Glomerular endothelial cell (primary cell): ENCODE measurements at places on chromosomes 16 and 17. TPM values are rescaled to one million over a fixed set of nuclear protein-coding genes. Genes with fewer than 3 reads are reported as not detected.

SLC12A4 gene
- 44.6 and 99.8 TPM in 2 replicates for total RNA-seq

TK1 gene
- total RNA-seq: 23.3 and 51.8 TPM in 2 replicates

NEUROD2 gene
- total RNA-seq: not detected in 2 replicates

DHRS7C gene
- total RNA-seq: not detected in 2 replicates

ARHGDIG gene
- total RNA-seq: 0.64 and 4.0 TPM in 2 replicates

SPN gene
- total RNA-seq: not detected in 2 replicates

CCDC200 gene
- total RNA-seq: 1.5 TPM in 1 of 2 replicates, not detected in the other

ZNF286A gene
- 24.8 and 43.6 TPM in 2 replicates for total RNA-seq

EVI2A gene
- 0.53 and 1.2 TPM in 2 replicates for total RNA-seq

CRYBA1 gene
- not detected in 2 replicates for total RNA-seq

PPY gene
- total RNA-seq: not detected in 2 replicates

IGF2BP1 gene
- total RNA-seq: 15.6 and 21.9 TPM in 2 replicates

TBC1D3I gene
- total RNA-seq: 1.5 and 1.6 TPM in 2 replicates

TMEM208 gene
- total RNA-seq: 29.0 and 36.8 TPM in 2 replicates

CLEC16A gene
- total RNA-seq: 21.0 and 32.4 TPM in 2 replicates

CMTM1 gene
- 1.7 and 2.9 TPM in 2 replicates for total RNA-seq

CES5A gene
- total RNA-seq: not detected in 2 replicates

FOXL1 gene
- total RNA-seq: 3.3 and 10.3 TPM in 2 replicates

HSD3B7 gene
- total RNA-seq: 7.8 and 12.7 TPM in 2 replicates

SOX8 gene
- total RNA-seq: 0.06 and 0.19 TPM in 2 replicates

KRT20 gene
- total RNA-seq: not detected in 2 replicates

SRL gene
- 0.06 and 0.10 TPM in 2 replicates for total RNA-seq

FNDC8 gene
- total RNA-seq: not detected in 2 replicates

ATP2C2 gene
- total RNA-seq: 0.10 TPM in 1 of 2 replicates, not detected in the other

KRT9 gene
- not detected in 2 replicates for total RNA-seq

LGALS9B gene
- not detected in 2 replicates for total RNA-seq

RASD1 gene
- total RNA-seq: 2.9 and 5.2 TPM in 2 replicates

PPL gene
- 0.18 and 1.3 TPM in 2 replicates for total RNA-seq

TSPAN10 gene
- total RNA-seq: 0.18 and 0.44 TPM in 2 replicates
